ENCODE measurements at places on chromosomes 12 and 14.

- DNase-seq: no peak
Measured at GRCh38 chr12:110927546-110927945, 7.2 kb upstream of the MYL2 start.

DNA sequence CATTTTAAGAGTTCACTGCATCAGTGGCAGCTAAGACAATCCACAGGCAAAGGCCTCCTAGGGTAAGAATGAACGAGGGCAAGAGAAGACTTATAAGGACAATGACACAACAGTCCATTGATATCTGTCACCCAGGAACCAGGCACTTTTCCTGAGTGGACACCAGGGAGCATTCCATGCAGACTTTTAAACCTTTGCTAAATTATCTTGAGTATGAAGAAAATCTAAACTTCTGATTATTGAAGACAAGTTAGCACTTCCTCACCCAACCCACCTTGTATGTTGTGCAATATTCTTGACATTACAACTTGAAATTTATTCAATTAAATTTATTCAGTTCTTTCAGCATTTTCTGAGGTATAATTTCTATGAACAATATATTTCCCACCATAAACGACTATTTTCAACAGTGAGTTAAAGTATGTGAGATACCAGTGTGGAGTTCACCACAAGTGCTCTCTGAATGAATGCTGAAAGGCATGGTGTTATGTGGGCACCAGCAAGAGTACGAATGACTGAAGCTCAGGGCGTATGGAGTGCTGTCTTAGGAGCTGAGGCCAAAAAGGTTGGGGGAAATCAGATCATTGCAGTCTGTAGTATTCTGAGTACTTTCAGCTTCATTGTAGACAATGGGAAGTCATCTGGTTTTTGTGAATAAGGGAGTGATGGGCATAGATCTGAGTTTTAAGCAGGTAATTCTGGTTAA, 124.3 kb upstream of the LMNTD1 start:
- no peak for DNase-seq

GRCh38 chr12:56518570-56518969, 3.0 kb upstream of the RBMS2 start:
- no peak for DNase-seq

- DNase-seq: no peak
Measured at GRCh38 chr12:104694161-104694560, 237.4 kb downstream of the CHST11 start.

GRCh38 chr12:111126331-111126730, 206.0 kb upstream of the MYL2 start:
- no peak for DNase-seq

DNA sequence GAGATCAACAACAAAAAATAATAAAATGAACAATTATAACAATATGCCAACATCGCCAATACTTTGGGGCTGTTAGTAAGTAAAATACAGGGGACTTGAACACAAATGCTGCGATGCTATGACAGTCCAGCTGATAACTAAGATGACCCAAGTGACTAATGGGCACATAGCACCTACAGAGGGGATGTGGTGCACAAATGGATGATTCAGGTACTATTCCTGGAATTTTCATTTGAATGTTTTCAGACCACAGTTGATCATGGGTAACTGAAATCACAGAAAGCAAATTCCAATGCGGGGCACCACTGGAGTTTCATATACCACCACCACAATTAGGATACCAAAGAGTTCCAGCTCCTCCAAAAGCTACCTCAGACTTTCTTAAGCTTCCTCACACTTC, 82.9 kb downstream of the RCOR1 start:
- no peak for DNase-seq

- DNase-seq: no peak
Measured at GRCh38 chr14:68682166-68683103, 110.4 kb downstream of the ZFP36L1 start.

GRCh38 chr12:22380031-22380430, 45.5 kb upstream of the ST8SIA1 start:
- no peak for DNase-seq

- no peak for DNase-seq
Measured at GRCh38 chr12:29782285-29782870, 1.4 kb downstream of the TMTC1 start.

DNA sequence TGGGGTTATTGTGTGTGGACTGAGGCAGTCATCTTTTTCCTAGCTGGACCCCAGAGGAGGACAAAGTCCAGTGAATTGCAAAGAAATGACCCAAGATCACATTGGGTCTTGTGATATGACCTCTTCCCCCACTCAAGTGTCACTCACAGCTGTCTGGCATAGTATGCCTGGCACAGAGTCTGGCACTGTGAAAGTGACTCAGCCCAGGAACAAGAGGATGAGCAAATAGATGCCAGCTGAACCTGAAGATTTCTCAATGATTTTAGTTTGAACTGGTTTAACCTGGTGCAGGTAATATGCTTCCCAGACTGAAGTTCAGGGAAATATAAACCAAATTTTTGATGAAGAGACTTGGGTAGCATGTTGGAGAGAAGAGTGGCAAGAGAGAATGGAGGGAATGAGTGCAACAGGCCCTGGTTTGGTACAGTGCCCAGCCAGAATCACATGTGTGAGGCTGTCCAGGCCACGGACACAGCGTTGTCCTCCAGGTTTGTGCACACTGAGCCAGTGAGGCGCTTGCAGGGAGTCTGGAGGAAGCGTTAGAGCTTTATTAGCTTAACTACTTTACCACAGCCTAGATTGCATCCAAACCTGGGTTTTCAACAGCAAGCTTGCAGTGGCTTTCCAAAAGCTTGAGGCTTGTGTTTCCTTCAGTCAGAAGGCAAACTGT, 332.9 kb downstream of the NUAK1 start:
- DNase-seq: no peak

DNA sequence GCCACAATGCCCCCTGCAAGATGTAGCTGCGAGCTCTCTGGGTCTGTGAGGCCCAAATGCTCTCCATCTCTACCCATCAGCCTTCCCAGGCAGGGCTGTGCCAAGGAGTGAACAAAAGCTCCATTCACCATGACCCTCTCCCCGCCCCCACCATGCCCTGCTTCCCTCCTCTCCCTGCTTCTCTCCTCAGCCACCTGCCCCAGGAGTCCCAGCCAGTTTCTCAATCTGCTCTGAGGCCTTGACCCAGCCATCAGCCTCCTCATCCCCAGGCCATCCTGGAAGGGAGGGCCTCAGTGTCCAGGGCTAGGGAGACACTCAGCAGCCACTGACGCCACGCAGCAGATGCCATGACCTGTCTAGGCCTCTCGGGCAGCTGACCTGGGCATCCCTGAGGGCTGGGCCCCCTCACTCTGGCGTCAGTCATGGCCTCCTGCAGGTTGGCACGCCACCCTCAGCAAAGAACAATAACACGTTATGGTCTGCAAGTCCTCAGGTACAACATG, 8.5 kb upstream of the KRT5 start:
- no peak for DNase-seq

DNA sequence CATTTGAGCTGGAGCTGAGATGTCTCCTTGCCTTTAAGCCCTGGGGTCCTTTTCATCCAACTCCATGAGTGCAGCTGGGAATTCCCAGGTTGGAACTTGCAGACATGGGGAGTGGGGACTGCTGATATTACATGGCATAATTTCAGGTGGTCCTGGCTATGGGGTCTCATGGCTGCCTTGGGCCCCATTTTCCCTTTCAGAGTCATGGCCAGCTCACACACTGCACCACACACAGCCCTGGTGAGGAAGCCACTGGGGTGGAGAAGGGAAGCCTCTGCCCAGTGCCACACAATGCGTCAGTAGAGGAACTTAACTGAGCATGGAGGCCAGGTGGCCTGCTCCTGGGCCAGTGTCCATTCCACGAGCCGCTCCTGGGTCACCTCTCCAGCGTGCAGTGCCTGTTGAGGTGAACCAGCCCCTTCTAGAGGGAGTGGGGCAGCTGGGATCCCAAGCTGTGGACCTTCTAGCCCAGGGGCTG, 17.3 kb upstream of the KRT86 start:
- DNase-seq: no peak

- DNase-seq: no peak
Measured at GRCh38 chr12:123036466-123037285, 56.2 kb downstream of the ARL6IP4 start.

DNA sequence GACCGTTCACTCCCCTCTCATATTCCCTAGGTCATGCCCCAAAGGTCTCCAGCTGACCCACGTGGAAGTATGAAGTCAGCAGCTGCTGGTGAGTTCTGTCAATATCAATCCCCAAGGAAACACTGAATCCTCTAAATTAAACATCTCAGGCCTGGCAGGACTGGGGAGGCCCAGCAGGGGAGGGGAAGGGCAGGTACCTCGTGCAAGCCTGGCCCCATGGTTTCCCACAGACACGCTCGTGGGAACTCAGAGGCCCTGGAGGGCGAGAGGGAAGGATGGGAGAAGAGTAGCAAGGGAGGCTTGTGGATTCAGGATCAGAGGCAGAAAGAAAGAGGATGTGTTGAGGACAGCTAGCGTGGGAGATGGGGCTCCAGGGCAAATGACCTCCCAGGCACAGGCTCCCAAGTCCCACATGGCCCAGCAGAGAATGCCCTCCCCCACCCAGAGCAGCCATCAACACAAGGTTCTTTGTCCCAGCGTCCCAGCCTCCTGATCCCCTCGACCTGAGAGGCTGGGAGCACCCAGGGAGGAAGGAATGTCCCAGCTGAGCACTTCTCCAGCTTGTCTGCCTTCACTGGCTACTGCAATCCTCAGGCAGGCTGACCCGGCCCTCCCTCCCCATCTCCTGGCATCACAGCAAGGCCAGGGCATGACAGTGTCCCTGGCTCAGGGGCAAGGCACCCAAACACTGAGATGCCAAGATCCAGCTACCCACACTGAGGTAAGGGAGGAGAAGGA, 20.1 kb upstream of the RPLP0 start:
- no peak for DNase-seq

- DNase-seq: no peak
Measured at GRCh38 chr14:37711831-37712475, 116.5 kb downstream of the TTC6 start.

- DNase-seq: no peak
Measured at GRCh38 chr12:96150442-96150841, 43.7 kb upstream of the ELK3 start.

DNA sequence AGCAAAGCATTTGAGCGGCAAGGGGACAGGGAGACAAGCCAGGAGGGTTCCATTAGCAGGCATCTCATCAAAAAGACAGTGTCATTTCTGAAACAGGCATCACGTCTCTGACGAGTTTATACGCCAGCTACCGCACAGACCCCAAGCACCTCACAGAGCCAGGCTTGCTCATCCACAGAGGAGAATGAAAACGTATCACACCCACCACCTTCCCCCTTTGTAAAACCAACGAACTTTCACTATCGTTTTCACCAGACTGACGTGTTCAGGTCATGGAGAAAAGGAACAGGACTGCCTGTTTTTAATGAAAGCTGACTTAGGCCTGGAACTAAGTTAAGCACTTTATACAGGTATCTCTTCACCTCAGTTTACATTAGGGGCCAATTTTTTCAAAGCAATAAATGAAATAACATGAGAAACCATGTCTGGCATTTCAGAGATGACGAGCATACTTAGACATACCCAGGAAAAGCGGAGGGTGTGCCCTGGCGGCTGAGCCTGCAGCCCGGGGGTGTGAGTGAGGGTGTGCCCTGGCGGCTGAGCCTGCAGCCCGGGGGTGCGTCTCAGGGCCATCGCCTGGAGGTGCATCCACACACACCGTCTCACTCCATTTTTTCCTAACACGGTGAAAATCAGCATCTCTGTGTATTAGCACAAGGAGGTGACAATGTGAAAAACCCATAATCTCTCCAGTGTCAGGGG, 41.9 kb downstream of the STX2 start:
- no peak for DNase-seq

DNA sequence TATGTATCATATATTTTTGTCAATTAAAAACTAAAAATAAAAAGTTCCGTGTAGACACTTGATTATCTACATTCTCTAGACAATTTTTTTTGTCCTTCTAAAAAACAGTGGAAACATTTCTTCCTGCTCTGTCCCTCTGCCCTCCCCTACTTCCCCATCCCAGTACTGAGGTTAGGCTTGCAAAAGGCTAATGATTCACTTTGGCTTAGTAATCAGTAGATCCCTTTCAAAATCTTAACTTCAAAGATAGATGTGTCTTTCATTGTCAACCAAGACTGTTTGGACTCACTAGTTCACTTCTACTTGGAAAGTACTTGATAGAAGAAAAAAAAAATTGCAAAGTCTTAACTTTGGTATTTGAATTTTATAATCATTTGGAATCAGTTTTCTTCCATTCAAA, 3.8 kb downstream of the SETD3 start:
- no peak for DNase-seq

Measured in DND-41 (cell line).